ENCODE measurements at places on chromosomes 3 and 15.

GRCh38 chr3:48601622-48601994 lies 6.5 kb upstream of the COL7A1 start:
- DNase-seq, result no peak
- H3K4me1 ChIP-seq, result peaks cover 53% of the 10 kb centered on the region
- H3K36me3 ChIP-seq, result peaks cover 74% of the 10 kb centered on the region
- H3K27ac ChIP-seq, result no peak overlapping the region

DNA sequence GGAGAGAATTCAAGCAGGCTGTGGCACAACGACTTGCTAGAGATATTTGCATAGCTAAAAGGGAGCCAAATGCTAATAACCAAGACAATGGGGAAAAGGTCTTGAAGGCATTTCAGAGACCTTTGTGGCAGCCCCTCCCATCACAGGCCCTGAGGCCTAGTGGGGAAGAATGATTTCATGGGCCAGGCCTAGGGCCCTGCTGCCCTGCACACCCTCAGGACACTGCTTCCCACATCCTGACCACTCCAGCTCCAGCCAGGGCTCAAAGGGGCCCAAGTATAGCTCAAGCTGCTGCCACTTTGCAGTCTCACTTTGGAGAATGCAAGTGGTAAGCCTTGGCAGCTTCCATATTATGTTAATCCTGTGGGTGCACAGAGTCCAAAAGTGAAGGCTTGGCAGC lies 21.5 kb upstream of the PTPN23 start:
- no peaks in the 10 kb centered on the region for H3K27me3 ChIP-seq
- H3K4me1 ChIP-seq, result peaks cover 11% of the 10 kb centered on the region
- no peak for DNase-seq
- H3K27ac ChIP-seq, result no peak overlapping the region

GRCh38 chr15:59170295-59171066 lies 36.2 kb upstream of the LDHAL6B start:
- H3K27me3 ChIP-seq, result no peaks in the 10 kb centered on the region
- H3K27ac ChIP-seq, result peak overlapping the region; percentile 92
- DNase-seq, result peak; percentile 85

DNA sequence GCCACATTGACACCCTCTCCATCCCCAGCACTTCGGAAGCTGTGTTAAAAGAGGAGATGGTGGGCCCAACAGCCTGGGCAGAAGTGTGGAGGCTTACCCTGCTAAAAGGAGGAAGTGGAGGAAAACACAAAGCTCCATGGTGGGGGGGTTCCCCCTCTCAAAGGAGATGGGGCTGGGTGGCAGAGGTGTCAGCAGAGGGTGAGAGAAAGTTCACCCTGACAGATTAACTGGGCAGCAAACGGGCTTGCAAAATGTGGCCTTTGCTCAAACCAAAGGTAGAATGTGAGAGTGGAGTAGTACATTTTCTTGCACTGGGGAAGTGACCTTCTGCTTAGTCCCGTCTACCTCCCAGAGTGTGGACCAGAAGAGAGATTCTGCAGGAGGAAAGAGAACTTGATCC lies 44.7 kb downstream of the MYO1E start:
- no peak for DNase-seq
- H3K36me3 ChIP-seq, result no peaks in the 10 kb centered on the region
- no peak overlapping the region for H3K4me3 ChIP-seq
- peaks cover 25% of the 10 kb centered on the region for H3K4me1 ChIP-seq

GRCh38 chr3:16048435-16049318 lies 125.8 kb upstream of the GALNT15 start:
- no peak for DNase-seq
- no peaks in the 10 kb centered on the region for H3K27me3 ChIP-seq
- H3K4me3 ChIP-seq, result no peak overlapping the region

DNA sequence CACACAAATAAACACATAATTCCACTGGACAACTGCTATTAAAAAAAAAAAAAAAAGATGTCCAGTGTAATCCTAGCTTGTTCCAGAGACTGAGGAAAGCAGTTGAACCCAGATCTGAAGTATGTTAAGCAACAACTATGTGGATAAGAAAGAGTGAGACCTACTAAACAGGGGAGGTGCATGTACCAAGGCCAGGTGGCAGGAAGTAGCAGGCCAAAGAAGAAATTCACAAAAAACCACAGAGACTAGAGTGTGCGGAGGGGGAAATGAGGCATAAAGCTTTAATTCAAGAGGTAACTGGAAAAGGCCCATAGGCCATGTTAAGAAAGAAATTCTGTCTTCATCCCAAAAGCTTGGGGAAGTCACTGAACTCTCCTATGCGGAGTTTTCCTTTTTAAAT lies 490.0 kb downstream of the NAALADL2 start:
- H3K4me3 ChIP-seq, result no peak overlapping the region
- DNase-seq, result no peak
- peaks cover 9% of the 10 kb centered on the region for H3K4me1 ChIP-seq
- H3K27me3 ChIP-seq, result no peaks in the 10 kb centered on the region

DNA sequence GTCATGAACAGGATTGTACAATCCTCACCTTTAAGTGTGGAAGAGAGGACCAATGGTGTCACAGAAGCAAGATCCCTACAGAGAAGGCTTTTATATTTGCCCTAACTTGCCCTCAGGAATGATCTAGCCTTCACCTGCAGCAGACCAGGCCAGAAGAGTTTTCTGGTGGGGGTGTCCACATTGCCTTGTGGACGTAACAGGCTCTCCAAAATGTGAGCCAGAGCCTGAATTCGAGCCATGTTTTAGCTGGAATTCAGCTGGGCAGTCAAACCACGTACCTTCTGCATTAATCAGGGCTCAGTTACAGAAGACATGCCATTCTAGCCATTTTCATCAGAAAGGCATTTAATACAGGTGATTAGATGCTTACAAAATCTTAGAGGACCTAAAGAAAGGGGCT lies 23.6 kb upstream of the RAB7A start:
- peaks cover 4% of the 10 kb centered on the region for H3K4me1 ChIP-seq
- H3K27me3 ChIP-seq, result no peaks in the 10 kb centered on the region
- DNase-seq, result no peak
- no peak overlapping the region for H3K4me3 ChIP-seq
- no peaks in the 10 kb centered on the region for H3K36me3 ChIP-seq
- no peak overlapping the region for H3K27ac ChIP-seq

GRCh38 chr3:55718521-55718921 lies 231.4 kb upstream of the WNT5A start:
- H3K4me3 ChIP-seq, result no peak overlapping the region
- no peaks in the 10 kb centered on the region for H3K4me1 ChIP-seq
- no peak overlapping the region for H3K27ac ChIP-seq
- no peak for DNase-seq

GRCh38 chr3:100682056-100682853 lies 27.0 kb upstream of the TFG start:
- H3K27ac ChIP-seq, result no peak overlapping the region
- no peaks in the 10 kb centered on the region for H3K27me3 ChIP-seq
- H3K4me3 ChIP-seq, result no peak overlapping the region
- H3K4me1 ChIP-seq, result no peaks in the 10 kb centered on the region

- DNase-seq, result no peak
- no peaks in the 10 kb centered on the region for H3K27me3 ChIP-seq
- no peak overlapping the region for H3K27ac ChIP-seq
- no peak overlapping the region for H3K4me3 ChIP-seq
- H3K4me1 ChIP-seq, result peaks cover 28% of the 10 kb centered on the region
- no peaks in the 10 kb centered on the region for H3K36me3 ChIP-seq
Measured at GRCh38 chr3:40968666-40969065, 230.6 kb upstream of the CTNNB1 start.

GRCh38 chr15:38672814-38673670 lies 108.4 kb upstream of the RASGRP1 start:
- H3K36me3 ChIP-seq, result no peaks in the 10 kb centered on the region
- no peak overlapping the region for H3K27ac ChIP-seq
- H3K27me3 ChIP-seq, result no peaks in the 10 kb centered on the region
- H3K4me1 ChIP-seq, result no peaks in the 10 kb centered on the region

GRCh38 chr3:172530101-172530561 lies 6.9 kb upstream of the TNFSF10 start:
- H3K36me3 ChIP-seq, result no peaks in the 10 kb centered on the region
- no peaks in the 10 kb centered on the region for H3K27me3 ChIP-seq
- H3K4me3 ChIP-seq, result no peak overlapping the region
- H3K27ac ChIP-seq, result no peak overlapping the region

- no peak for DNase-seq
- H3K27ac ChIP-seq, result no peak overlapping the region
- no peak overlapping the region for H3K4me3 ChIP-seq
- peaks cover 30% of the 10 kb centered on the region for H3K4me1 ChIP-seq
Measured at GRCh38 chr15:31296219-31296645, 30.4 kb upstream of the KLF13 start.

DNA sequence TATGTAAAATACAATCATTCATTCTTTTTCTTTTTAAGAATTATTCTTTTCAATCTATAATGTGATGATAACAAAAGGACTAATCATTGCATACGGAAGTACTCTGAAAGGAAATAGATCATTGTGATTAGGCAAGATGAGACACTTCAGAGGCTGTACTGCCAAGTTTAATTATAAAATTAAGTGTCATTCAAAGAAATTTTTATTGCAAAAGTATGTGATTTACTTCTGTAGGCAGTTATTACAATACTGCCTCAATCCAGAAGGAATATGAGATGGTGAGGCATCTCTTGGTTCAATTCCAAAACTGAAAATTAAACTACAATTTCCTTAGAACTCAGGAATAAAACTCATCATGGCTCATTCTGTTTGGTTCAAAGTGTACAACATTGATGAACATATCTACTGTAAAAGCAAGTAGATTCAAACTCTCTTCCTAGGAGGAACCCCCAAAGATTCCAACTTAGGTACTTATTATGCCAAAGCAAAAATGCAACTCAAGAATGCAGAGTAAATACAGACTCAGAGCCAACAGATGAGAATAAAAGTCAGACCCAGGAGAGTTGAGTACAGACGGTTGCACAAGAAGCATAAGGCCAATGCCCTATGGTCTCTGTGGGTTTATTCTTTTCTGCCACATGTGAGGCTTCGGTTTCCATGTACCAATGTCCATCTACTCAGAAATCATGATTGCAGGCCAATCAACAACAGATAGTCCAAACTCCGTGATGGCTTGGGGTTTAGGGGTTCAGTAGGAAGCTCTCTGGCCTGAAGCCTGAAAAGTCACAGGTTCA lies 118.5 kb upstream of the WNT5A start:
- no peak for DNase-seq
- no peaks in the 10 kb centered on the region for H3K36me3 ChIP-seq
- H3K4me1 ChIP-seq, result no peaks in the 10 kb centered on the region
- H3K27ac ChIP-seq, result no peak overlapping the region
- peaks cover 16% of the 10 kb centered on the region for H3K27me3 ChIP-seq
- H3K4me3 ChIP-seq, result no peak overlapping the region

- no peak for DNase-seq
- no peak overlapping the region for H3K27ac ChIP-seq
- no peaks in the 10 kb centered on the region for H3K4me1 ChIP-seq
- H3K4me3 ChIP-seq, result no peak overlapping the region
- H3K27me3 ChIP-seq, result no peaks in the 10 kb centered on the region
Measured at GRCh38 chr3:60912142-60912541, 339.1 kb downstream of the FHIT start.

- no peaks in the 10 kb centered on the region for H3K36me3 ChIP-seq
- no peak for DNase-seq
- H3K4me3 ChIP-seq, result no peak overlapping the region
- H3K4me1 ChIP-seq, result no peaks in the 10 kb centered on the region
- no peak overlapping the region for H3K27ac ChIP-seq
Measured at GRCh38 chr3:107548601-107549000, 25.8 kb downstream of the BBX start.

- H3K27ac ChIP-seq, result peak overlapping the region; percentile 57
- peaks cover 67% of the 10 kb centered on the region for H3K4me1 ChIP-seq
- DNase-seq, result no peak
- no peaks in the 10 kb centered on the region for H3K36me3 ChIP-seq
- no peaks in the 10 kb centered on the region for H3K27me3 ChIP-seq
Measured at GRCh38 chr15:99451484-99451883, 114.3 kb upstream of the MEF2A start.

GRCh38 chr3:130428871-130429712 lies 83.6 kb downstream of the COL6A5 start:
- no peak overlapping the region for H3K4me3 ChIP-seq
- no peak for DNase-seq
- no peak overlapping the region for H3K27ac ChIP-seq
- no peaks in the 10 kb centered on the region for H3K4me1 ChIP-seq
- no peaks in the 10 kb centered on the region for H3K36me3 ChIP-seq

GRCh38 chr15:92495446-92495845 lies 101.8 kb downstream of the ST8SIA2 start:
- H3K27ac ChIP-seq, result no peak overlapping the region
- no peaks in the 10 kb centered on the region for H3K4me1 ChIP-seq
- H3K4me3 ChIP-seq, result no peak overlapping the region

GRCh38 chr15:60647246-60647645 lies 168.3 kb upstream of the ICE2 start:
- no peak for DNase-seq
- H3K27ac ChIP-seq, result peak overlapping the region; percentile 65
- no peak overlapping the region for H3K4me3 ChIP-seq
- H3K36me3 ChIP-seq, result no peaks in the 10 kb centered on the region
- no peaks in the 10 kb centered on the region for H3K27me3 ChIP-seq

- no peak overlapping the region for H3K27ac ChIP-seq
- no peaks in the 10 kb centered on the region for H3K36me3 ChIP-seq
- H3K4me3 ChIP-seq, result no peak overlapping the region
Measured at GRCh38 chr3:161599697-161600096, 103.1 kb downstream of the OTOL1 start.

- H3K4me3 ChIP-seq, result no peak overlapping the region
- no peaks in the 10 kb centered on the region for H3K36me3 ChIP-seq
- no peak for DNase-seq
- H3K27ac ChIP-seq, result no peak overlapping the region
- no peaks in the 10 kb centered on the region for H3K27me3 ChIP-seq
Measured at GRCh38 chr15:39854161-39854560, 65.9 kb downstream of the GPR176 start.

- H3K4me3 ChIP-seq, result no peak overlapping the region
- no peaks in the 10 kb centered on the region for H3K36me3 ChIP-seq
- DNase-seq, result no peak
- H3K27ac ChIP-seq, result no peak overlapping the region
- no peaks in the 10 kb centered on the region for H3K27me3 ChIP-seq
- H3K4me1 ChIP-seq, result no peaks in the 10 kb centered on the region
Measured at GRCh38 chr15:83472151-83472550, 25.0 kb downstream of the SH3GL3 start.

GRCh38 chr3:128439226-128439625 lies 27.5 kb downstream of the DNAJB8 start:
- no peaks in the 10 kb centered on the region for H3K36me3 ChIP-seq
- H3K4me1 ChIP-seq, result no peaks in the 10 kb centered on the region
- DNase-seq, result no peak
- H3K27ac ChIP-seq, result no peak overlapping the region
- no peak overlapping the region for H3K4me3 ChIP-seq
